ENCODE measurements at places on chromosomes 1 and 21.
A peak's percentile ranks its signal among the peaks of the same experiment; 100 is the strongest.

DNA sequence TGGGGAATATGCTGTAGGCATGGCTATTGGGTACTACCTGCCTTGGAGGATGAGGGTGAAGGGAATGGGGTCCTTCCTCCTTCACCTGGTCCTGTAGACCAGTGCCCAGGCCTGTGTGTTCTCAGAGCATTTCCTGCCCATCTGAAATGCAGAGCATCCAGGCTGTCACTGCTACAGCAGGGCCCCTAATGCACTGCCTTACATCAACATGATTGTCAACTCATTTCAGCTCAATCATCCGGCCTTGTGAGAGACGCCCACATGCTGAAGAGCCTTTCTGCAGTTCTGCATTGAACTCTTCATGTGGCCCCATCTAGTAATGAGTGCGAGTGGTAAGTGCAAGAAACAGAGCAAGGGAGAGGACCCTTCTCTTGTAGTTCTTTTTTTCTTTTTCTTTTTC is 39.8 kb upstream of the SRP9 start:
- DNase-seq: no peak

DNA sequence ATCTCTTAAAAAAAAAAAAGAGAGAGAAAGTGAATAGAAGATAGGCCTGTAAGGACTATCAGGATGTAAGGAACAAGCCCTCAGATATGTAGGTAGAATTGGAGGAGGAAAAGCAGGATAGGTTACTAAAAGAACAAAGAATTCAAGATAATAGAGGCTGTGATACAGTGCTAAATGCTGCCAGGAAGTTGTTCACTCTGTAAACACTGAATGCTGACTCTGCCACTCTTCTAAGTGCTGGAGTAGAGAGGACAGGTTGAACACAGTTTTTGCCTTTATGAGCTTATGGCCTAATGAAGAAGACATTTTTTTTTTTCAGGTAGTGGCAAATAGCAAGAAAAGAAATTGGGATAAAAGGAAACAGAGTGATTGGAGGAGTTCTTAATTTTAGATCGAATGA is 90.6 kb upstream of the ZNF678 start:
- no peak for DNase-seq

GRCh38 chr21:45209046-45209445 is 78.6 kb downstream of the POFUT2 start:
- DNase-seq: no peak

DNA sequence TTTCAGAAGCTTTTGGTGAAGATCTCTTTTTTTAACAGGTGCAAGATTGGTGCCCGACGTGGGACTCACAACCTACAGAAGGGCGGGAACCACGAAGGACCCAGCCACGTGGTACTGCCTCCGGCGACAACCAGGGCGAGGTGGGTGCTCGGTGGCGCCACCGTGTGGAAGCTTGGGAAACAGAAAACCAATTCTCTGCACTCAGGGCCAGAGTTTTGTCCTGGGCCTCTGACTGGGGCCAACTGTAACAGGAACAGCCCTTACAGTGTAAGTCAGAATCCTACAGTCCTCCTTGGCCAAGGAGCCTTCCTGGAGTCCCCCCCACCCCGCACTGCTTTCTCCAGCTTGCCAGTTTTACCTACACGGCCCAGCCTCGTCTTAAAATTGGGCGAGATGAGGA is 11.6 kb upstream of the S100A7A start:
- no peak for DNase-seq

DNA sequence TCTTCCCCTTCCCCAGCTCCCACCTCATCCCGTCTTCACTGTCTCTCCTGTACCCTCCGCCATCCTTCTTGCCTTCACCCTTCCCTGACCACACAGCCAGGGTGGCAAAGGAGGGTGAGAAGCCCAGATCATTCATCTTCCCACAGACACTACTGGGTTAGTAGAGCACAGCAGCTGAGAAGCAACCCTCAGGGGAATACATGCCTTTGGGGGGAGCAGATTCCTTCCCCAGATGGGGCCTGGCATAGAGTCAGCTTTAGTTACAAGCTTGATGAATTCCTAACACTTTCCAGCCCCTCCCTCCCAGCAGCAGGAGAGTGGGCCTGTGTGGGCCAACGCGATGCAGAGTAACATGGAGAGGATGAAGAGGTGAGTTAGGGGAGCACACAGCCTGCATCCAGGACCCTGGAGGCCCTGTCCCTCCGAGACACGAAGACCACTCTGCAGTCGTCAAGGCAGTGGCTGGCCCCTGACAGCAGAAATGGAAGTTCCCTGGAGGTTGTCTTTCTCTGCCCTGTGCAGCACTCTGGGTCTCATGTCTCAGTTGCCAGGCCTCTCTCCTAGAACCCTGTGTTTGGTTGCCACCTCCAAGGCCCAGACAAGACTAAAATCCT is 8.8 kb upstream of the BTG2 start:
- DNase-seq: no peak

- DNase-seq: no peak
These were observed 674 bp upstream of the TTC4 start for GRCh38 chr1:54714881-54715492.

- peak; percentile 28 for DNase-seq
These were observed 172.6 kb downstream of the APP start for GRCh38 chr21:25997788-25998611.

DNA sequence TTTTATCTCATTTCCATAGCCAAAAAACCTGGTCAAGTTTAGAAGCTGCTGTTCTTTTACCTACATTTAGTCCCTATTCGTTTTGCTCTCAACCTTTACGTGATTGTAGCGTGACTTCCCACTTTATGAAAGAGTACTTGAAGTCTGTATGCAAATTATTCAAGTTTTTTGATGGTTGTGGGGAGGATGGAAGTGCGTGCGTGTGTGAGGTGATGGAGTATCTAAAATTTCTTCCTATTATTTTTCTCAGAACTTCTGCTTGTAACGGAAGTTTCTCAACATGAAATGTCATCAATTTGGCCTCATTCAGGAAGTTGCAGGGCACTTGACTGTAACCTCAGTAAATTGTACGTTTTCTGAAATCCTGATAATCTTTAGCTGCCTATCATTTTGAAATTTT is 64.0 kb downstream of the SAMSN1 start:
- DNase-seq: no peak

GRCh38 chr1:87334351-87335174 is 5.9 kb downstream of the LMO4 start:
- peak; percentile 41 for DNase-seq

DNA sequence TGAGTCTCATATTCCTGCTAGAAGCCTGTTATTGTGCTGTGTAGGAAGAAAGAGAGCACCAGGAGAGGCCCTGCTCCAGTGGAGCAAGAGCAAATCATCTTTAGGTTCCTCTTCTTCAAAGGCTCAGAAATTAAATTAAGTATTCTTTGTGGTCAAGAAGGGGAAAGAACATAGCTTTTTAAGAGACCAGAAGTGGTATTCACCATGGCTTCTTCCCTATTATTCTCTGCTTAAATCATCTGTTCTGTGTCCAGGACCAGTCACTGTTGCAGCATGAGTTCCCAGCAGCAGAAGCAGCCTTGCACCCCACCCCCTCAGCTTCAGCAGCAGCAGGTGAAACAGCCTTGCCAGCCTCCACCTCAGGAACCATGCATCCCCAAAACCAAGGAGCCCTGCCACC is 1.1 kb downstream of the SPRR1B start:
- no peak for DNase-seq

DNA sequence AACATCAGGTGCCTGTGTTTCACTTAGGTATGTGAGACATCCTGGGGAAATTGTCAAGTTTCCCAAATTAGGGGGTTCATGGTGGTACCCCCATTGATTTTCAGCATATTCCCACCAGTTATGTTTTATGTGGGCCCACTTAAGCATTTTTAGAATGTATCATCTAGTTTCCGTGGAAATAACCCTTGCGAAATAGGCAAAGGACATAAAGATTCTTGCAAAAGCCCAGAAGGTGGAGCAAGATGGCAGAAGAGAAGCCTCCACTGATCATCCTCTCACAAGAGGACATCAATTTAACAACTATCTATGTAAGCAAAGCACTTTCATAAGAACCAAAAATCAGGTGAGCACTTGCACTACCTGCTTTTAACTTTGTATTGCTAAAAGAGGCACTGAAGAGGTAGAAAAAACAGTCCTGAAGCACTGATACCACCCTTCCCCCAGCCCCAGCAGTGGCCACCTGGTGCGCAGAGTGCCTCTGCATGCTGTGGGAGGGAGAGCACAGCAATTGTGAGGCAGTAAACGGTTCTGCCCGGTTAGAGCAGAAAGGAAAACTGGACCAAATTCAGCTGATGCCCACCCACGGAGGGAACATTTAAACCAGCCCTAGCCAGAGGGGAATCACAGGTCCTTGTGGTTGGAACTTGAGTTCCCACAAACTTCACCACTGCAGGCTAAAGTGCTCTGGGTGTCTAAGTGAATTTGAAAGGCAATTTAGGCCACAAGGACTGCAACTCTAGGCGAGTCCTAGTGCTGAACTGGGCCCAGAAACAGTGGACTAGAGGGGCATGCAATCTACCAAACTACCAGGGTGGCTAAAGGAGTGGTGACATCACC is 23.2 kb downstream of the MCOLN2 start:
- no peak for DNase-seq

GRCh38 chr1:81920245-81920740 is 119.6 kb downstream of the ADGRL2 start:
- DNase-seq: no peak

DNA sequence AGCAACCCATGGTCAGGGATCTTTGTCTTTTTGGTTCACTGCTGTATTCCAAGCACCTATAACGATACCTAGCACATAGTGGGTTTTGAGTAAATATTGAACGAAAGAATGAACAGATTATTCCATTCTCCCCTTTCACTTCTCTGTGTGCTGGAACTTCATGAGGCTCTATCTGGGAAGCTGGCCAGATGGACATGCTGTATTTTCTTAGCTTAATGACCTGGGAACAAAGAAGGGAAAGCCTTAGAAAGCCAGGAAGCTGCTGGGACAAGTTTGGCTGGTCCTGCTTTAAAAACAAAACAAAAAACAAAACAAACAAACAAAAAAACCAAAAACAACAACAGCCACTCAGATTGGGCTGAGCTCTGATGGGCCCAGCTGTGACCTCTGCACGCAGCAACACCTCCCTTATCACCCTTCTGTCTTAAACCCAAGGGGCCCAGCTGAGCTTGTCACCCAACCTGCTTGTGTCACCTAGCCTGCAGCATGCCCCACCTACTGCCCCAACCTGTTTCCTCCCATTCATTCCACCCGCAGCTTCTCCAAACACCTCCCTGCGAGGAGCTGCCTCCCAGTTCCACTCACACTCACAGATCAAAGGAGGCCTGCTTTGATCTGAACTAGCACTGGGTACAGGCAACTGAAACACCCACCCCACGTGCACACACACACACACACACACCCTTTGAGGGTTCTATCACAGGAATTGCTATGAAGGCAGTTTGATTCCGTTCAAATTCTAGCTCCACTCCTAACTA is 37.1 kb downstream of the SLC30A1 start:
- no peak for DNase-seq

DNA sequence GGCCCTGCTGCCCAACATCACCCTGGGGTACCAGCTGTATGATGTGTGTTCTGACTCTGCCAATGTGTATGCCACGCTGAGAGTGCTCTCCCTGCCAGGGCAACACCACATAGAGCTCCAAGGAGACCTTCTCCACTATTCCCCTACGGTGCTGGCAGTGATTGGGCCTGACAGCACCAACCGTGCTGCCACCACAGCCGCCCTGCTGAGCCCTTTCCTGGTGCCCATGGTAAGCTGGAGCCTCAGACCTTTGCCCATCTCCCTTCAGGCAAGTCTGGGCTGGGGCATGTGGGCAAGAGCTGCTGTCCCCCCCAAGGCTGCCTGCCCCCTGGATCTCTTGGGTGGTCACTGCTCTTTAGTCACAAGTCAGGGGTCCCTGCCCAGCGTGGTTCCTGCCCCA is 8.8 kb upstream of the ZBTB48 start:
- DNase-seq: no peak

DNA sequence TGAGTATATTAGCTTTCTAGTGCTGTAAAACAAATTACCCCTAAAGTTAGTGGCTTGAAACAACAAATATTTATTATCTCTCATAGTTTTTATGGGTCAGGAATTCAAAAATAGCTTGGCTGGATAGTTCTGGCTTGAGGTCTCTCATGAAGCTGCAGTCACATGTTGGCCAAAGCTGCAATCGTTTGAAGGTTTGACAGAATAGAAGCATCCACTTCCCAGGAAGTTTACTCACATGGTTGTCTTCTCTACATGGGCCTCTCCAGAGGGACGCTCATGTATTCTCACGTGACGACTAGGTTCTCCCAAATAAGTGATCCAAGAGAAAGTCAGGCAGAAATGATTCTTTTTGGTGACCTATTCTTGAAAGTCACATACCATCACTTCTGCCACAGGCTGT is 99.1 kb downstream of the NIBAN1 start:
- DNase-seq: no peak

- no peak for DNase-seq
These were observed 36.1 kb upstream of the B3GALT5 start for GRCh38 chr21:39576518-39577128.

- DNase-seq: no peak
These were observed 22.5 kb downstream of the MMEL1 start for GRCh38 chr1:2610036-2610959.

GRCh38 chr1:208272311-208272710 is 28.1 kb upstream of the PLXNA2 start:
- DNase-seq: no peak

GRCh38 chr1:226082959-226083301 is 20.4 kb downstream of the H3-3A start:
- DNase-seq: no peak

- DNase-seq: no peak
These were observed 100.9 kb upstream of the BRINP3 start for GRCh38 chr1:190578526-190578925.

DNA sequence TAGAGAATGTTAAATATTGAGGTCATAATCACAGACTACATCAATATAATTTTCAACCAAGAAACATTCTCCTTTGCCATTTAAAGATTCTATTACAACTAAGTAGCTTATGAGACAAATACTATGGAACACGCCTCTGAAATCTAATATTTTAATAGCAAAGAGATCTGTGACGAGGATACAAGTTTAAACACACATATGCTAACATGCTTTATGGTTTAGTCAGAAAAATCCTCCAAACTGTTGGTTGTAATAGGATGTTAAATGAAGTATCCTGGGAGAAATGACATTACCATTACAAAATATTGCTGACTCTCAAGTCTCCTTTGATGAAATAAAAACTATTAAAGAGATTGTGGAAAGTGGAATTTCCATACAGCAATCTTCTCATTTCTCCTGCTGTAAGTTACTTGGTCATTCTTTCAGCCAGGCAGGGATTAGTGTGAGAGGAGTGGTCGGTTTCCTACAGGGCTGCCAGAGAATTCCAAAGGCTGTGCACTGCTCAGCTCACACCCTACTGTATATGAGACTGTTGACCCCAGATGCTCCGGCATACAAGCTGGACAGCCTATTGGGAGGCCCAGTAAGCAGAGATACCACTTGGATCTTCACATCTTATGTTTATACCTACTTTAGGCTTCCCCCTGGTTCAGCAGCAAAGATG is 26.6 kb downstream of the SCYL3 start:
- DNase-seq: no peak
